ENCODE measurements at places on chromosomes 3 and 15.

DNA sequence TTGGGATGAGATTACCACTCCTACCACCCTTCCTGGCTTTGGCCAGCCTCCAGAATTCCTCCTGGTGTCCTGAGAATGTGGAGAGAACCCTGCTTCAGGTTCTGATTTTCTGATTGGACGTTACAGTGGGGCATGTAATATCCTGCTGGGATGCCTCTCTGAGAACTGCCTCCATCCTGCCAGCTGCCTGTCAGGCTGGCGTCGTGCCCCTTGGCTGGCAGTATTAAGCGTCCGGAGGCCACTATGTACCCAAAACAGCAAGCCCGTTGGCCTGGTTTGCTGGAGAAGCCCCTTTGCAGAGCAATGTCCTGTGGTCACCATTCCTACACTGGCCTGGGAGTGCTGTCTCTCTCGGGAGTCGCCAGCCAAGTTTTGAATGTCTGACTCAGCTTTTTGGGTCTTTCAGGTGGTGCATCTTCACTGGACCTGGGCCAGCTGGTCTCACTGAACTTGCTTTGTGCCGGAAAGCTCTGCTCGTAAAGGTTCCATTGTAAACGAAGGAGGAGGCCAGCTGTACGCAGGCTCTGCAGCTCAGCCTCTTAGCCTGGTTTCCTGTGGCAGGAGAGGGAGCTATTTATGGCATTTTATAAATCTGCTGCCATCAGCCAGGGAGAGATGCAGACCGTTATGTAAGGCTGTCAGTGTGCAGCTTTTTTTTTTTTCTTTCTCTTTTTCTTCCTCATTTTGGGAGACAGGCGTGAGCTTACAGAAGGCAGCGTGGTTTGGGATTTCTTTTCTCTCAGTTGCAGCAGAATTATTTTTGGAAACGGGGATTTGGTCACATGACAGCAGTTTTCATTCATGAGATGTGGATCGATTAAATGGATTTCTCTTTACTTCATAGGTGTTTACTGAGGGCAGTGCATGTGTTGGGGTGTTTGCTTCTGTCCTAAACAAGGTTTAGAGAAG is 19.0 kb upstream of the TRAK1 start:
- DNase-seq: no peak

DNA sequence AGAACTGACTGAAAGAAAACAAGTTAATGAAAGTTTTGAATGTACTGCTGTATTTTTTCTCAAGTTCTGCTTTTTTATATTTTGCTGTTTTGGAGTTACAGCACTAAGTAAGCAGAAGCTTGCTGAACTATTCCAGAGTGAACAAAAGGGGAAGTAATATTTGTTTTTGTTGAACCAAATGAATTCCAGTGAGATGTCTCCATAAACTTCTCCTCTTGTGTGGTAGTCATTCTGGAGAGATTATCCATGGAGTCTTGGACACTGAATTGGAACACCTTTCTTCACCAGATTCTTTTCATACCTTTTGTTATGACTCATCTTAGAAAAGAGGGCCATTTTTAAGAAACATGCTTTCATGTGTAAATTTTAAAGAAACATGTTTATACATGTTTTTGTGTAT is 8.8 kb downstream of the ANKUB1 start:
- DNase-seq: no peak

DNA sequence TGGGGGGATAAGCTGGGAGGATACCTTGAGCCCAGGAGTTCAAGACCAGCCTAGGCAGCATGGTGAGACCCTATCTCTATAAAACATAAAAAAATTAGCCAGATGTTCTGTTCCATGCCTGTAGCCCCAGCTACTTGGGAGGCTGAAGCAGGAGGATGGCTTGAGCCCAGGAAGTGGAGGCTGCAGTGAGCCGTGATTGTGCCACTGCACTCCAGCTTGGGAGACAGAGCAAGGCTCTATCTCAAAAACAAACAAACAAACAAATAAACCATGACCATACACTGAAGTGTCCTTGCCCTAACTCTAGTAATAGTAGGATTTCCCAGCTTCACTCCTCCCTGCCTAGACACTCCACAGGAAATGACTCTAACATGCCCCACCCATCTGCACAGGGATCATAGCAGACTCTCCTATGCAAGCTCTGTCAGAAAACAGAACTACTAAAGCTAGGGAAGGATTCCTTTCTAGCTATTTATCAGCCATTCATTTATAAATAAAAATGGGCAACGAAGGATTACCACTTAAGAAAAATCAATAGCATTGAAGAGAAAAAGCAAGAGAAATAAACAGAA is 4.6 kb downstream of the ERICH6 start:
- no peak for DNase-seq

- no peak for DNase-seq
Observed at GRCh38 chr15:88233921-88234320, 22.6 kb downstream of the NTRK3 start.

DNA sequence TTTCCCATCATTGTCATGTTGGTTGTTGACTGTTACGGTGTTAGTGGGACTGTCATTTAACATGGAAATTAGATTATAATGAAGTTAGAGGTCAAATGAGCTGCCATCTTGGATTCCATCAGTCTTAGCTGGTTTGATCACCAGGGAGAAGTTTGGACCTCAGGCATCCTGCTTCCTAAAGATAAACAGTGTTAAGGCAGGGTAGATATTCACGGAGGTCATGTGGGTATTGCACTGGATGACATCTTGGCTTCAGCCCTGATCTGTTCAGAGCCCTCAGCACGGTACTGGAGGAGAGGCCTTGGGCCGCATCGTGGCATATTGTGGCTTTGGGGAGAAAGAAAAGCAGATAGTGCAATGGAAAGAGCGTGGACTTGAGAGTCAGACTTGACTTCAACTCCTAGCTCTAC is 11.1 kb upstream of the MUC20 start:
- no peak for DNase-seq

- no peak for DNase-seq
Observed at GRCh38 chr3:108474581-108474980, 35.8 kb downstream of the MYH15 start.

DNA sequence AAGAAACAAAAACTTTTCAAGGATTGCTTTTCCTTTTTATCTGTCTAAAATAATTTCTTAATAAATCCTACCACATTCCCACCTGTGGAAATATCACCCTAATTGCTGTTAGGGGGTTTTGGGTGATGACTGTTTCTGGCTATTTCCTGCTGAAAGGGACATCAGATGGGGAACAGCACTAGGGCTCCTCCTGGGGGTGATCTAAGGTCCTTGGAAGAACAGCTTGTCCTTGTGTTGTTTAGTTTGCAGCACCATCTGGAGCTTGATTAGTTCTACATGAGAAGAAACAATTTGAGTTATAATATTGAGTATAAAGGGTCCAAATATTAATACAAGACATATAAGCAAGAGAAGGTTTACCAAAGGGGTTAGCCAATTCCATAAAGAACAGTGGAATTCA is 18.7 kb downstream of the OR5H15 start:
- no peak for DNase-seq

DNA sequence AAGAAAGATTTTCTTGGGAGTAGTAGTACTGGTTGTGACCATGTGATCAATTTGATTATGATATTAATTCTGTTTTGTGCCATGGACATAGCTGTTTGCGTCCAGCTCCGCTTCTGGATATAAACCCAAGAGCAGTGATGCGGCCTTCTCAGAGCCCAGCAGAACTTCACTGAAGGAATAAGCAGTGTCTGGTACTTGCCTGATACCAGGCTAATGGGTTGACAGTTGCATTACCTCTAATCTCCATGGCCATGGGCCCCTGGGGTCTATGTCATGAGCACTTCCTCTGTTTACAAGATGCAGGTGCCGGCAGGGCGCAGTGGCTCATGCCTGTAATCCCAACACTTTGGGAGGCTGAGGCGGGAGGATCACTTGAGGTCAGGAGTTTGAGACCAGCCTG is 36.3 kb upstream of the RAB6B start:
- DNase-seq: no peak

DNA sequence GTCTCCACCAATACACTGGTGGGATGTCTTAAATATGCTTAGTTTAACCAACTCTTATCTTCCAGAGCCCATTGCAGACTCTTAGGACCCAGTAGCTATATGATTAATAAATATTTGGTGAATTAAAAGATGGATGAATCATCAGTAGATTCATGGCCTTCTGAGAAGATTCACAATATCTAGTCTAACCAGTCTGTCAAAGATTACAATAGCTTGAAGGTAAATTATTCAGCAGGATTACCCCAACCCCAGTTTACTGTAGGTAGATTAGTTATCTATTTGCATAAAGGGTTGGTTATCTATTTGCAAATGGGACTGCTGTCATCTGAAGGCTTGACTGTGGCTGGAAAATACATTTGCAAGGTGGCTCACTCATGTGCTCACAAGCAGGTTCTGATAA is 239.4 kb upstream of the THRB start:
- no peak for DNase-seq

DNA sequence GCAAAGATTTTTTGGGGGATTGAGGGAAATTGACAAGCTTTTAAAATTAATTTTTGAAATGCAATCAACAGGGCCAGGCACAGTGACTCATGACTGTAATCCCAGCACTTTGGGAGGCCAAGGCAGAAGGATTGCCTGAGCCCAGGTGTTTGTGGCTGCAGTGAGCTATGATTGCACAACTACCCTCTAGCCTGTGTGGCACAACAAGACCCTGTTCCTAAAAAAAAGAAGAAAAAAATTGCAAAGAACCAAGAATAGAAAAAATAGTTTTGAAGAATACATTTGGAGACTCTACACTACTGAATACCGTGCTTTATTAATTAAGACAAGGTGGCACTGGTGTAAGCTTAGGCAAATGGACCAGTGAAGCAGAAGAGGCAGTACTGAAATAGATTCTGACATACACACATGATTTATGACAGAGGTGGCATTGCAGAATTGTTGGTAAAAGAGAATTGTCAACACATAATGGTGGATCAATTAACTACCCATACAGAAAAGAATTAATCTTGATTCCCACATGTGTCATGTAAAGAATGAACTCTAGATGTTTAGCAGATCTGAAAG is 443.3 kb upstream of the ATP11B start:
- no peak for DNase-seq

DNA sequence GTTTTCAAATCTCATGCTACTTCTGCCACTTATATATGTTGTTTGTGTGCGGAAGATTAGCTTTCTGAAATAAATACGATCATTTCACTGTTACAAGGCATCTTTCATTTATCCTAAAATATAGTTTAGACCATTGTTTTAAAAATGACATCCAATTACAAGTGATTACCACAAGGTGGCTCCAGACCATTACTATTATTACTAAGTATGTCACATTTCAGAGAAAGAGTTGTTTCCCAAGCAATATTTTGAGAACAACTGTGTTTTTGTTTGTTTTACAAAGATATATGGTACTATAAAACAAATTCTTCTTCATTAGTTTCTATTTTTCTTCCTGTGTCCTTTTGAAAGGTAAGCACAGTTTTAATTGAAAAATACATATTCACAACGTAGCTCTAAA is 136.0 kb upstream of the RAP2B start:
- no peak for DNase-seq

- no peak for DNase-seq
Observed at GRCh38 chr3:27590437-27591298, 106.5 kb upstream of the SLC4A7 start.

DNA sequence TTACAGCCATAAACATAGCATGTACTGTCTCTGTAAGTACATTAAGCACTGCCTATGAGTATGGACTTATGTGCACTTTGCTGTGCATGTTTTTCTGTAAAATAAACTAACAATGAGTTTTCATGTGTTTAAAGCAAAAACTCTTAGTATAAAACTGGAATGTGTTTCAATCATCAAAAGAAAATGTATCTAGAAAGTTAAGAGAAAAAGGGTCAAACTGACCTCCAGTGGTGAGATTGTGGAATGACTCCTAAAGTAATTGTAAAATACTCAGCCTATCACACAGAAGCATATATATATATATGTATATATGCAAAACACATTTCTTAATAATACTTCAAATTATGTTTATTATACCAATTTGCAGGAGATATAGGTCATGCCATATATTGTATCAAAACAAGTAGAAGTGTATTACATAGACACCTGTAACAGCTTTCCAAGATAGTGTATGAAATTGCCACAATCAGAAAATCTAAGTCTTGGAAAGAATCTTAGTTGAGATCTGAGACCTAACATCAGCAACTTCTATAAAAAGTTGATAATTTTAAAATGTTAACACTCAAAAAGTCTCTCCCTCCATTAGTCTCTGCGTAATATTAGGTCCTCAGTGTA is 199.6 kb downstream of the FMN1 start:
- no peak for DNase-seq
